ENCODE measurements at places on chromosomes 5 and 9. TPM values are rescaled to one million over a fixed set of nuclear protein-coding genes. Genes with fewer than 3 reads are reported as not detected.

GRCh38 chr9:112012026-112012902 is 115.7 kb downstream of the UGCG start:
- DNase-seq, result no peak

The GKAP1 gene
- total RNA-seq, result 2.3 TPM

DNA sequence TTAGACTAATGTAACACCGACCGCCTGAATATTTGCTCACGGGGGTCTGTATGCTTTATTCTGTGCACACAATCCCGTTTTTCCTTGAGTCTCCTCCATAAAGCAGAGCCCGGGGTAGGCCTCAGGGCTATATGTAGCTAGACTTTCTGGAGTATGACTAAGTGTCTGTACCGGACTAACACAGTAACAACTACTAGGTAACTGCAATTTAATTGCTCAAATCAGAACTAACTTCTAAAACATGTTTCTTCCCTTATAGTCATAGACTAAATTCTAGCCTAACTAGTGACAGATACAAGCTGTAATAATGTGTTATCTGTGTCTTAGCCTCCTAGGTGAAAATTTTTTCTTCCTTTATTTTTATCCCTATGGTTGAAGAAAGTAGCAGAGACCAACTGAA is 2.1 kb downstream of the REEP5 start:
- no peak for DNase-seq

The SNCAIP gene
- not detected for total RNA-seq

DNA sequence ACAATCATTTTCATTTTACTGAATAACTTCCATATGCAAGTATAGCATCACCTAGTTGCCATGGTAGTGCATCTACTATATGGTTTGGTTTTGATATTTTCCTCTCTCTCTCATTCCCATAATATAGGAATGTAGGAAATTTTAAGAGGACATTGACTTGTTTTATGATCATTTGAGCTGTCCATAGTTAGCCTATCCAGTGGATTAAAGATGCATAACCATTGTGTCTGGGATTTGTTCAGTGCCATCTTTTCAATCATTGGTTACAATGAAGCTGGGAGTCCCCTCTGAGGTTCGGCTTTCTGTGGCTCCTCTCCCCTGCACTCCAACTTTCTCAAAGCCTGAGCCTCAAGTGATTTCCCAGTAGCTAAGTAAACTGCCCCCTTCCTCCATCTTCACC is 458.5 kb downstream of the RAB3C start:
- DNase-seq, result no peak

DNA sequence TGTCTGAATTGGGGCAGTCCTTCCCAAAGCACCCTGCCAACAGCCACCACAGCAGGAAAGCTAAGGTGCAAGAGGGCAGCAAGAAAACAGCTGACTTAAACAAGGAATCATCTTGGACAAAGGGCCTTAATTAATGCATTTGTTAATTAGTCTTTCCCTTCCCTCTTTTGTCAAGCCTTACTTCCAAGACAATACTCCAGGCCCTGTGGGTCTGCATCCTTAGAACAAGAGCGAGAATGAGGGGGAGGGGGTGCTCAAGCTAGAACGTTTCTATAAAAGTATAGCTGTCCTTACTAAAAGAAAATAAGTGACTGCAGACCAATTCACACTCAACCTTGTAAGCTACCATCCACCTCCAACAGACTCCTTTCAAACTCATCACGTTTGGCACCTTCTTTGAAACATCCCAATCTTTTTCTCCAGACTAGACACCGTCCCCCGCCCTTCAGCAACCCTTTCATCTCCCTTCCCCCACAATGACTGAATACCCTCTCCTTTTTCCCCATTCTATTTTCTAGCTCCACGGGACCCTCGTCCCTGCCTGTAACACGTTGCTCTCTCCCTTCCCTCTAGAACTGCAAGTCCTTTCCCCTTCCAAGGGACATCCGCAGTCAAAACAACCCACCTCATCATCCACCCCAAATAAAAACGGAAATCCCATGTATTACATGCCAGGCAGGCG is 85.7 kb upstream of the RNF38 start:
- DNase-seq, result peak; percentile 60

The ABCA2 gene
- 25.0 TPM for total RNA-seq

The RNF44 gene
- total RNA-seq, result 74.0 TPM

GRCh38 chr9:14418301-14418940 is 104.5 kb upstream of the NFIB start:
- no peak for DNase-seq

DNA sequence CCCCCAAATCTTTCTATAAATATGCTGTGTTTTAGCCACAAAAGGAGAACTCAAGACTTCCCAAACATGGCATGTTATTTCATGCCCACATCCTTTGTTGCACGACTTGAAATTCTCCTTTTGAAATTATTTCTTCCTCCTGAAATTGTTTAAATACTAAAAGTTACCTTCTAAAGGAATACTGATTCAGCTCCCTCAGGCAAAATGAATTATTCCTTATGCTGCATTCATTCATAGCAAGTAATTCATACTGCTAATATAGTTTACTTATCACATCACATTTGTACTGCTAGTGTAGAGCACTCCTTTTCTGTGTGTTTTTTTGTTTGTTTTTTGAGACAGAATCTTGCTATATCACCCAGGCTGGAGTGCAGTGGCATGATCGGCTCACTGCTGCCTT is 45.7 kb downstream of the BHMT start:
- DNase-seq, result no peak

GRCh38 chr9:111161015-111161415 is 122.7 kb upstream of the LPAR1 start:
- no peak for DNase-seq

- DNase-seq, result no peak
These were observed 7.5 kb downstream of the NDST1 start for GRCh38 chr5:150515446-150515845.

The GPR150 gene
- total RNA-seq, result 0.56 TPM

GRCh38 chr5:6488021-6488420 is 39.4 kb downstream of the UBE2QL1 start:
- no peak for DNase-seq

- no peak for DNase-seq
These were observed 210.8 kb upstream of the ELL2 start for GRCh38 chr5:96172436-96172835.

DNA sequence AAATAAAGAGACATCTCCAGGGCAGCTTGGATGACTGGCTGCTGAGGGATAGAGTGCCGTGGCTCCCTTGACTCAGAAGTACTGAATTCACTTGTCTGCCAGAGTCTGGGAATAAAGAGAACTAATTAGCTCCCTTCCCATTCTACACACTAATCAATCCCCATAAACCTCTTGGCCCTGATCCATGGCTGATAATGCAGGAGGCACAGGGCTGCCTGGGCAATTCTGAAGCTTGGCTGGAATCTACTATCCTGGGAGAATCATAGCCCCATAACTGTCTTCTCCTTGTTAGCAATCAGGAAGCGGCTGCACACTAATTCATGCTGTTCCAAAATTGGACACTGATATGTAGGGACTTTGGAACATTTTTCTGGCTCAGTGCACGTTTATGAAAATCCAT is 197.7 kb downstream of the PTTG1 start:
- DNase-seq, result no peak

DNA sequence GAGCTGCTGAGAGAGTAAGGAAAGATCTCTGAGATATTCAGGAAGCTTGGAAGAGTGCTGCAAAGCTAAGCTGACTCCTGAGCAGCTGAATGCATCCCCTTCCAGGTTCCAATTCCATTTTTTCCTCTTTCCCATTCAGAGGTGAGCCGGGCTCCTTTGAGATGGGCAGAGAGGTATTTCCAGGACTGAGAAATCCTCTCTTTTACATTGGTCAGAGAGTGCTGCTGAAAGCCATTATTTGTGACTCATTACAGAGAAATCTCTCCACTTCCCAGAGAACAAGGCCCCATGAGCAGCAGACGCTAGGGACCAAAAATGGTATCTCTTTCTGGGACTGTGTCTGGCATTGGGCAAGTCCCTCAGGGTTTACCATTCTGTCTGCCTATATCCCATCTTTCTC is 3.7 kb downstream of the MCTP1 start:
- no peak for DNase-seq

DNA sequence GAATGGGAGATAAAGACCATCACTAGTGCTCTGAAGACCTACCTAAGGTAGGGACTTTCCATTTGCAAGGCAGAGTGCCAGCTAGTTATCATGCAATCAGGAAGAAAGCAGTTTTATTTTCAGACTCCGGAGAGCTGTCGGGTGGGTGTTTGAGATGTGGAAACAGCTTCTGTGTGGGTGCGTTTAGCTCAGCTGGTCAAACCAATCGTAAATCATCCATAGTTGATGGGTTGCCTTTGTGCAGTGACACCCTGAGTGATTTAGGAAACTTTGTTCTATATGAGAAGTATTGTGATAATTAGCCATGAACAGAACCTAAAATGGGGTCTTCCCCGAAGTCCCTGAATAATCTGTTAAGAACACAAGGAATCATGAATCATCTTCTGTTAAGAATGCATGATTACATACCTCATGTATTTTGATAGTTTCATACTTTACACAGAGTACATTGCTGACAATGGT is 284.3 kb downstream of the ARHGAP26 start:
- peak; percentile 76 for DNase-seq

The SEMA5A gene
- not detected for total RNA-seq

DNA sequence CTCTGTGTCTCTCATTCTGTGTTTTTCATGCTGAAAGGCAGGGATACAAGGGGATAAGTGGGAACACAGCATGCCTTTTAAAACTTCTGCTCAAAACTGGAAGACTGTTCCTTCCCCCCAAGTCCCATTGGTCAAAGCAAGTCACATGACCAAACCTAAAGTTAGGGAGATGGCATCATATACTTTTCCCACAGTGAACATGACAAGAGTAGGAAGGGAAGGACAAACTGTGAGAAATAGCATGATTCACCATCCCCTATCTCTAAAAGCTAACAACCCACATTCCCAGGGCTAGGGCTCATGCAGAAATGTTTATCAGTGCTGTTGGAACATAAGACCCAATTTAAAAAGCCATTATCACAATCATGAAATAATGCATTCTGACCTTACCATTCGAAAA is 24.2 kb upstream of the SHISAL2B start:
- DNase-seq, result no peak

DNA sequence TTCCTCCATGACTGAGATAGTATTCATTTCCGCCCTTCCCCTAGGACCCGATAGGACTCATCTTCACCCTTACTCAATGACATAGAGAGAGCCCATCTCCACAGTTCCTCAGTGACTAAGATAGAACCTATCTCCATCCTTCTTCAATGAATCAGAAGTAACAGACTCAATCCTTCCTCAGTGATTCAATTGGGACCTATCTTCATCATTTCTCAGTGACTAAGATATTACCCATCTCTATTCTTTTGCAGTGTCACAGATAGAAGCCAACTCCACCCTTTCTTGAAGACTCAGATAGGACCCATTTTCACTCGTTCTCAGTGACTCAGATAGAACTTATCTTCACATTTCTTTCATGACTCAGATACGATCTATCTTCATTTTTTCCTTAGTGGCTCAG is 164.6 kb downstream of the FBXO4 start:
- DNase-seq, result no peak

GRCh38 chr5:96870094-96871026 is 5.9 kb upstream of the ERAP2 start:
- DNase-seq, result no peak

The PCDHGA11 gene
- 0.31 TPM for total RNA-seq

The ANKRD55 gene
- total RNA-seq, result 1.0 TPM

DNA sequence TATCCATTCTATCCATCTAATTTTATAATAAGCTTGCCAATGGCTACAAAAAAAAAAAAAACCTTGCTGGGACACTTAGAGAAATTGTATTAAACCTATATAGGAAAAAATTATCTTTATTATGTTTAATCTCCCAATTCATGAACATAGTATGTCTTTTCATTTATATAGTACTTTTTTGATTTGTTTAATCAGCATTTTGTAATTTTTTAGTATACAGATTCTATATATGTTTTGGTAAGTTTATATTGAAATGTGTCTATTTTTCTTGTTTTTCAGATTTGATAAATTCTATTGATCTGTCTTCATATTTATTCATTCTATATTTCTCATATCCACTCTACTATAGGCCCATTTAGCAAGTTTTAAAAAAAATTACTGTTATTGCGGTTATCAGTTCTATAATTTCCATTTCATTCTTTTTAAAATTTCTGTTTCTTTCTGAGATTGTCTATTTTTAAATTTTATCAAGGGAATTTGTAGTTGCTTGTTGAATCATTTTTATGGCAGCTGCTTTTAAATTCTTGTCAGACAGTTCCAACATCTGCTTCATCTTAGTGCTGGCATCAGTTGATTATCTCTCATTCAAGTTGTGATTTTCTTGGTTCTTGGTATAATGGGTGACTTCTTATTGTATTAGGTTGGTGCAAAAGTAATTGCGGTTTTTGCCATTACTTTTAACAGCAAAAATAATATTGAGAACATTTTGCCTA is 170.1 kb upstream of the S1PR3 start:
- no peak for DNase-seq

The CBY3 gene
- total RNA-seq, result 0.63 TPM

The FOXE1 gene
- not detected for total RNA-seq

DNA sequence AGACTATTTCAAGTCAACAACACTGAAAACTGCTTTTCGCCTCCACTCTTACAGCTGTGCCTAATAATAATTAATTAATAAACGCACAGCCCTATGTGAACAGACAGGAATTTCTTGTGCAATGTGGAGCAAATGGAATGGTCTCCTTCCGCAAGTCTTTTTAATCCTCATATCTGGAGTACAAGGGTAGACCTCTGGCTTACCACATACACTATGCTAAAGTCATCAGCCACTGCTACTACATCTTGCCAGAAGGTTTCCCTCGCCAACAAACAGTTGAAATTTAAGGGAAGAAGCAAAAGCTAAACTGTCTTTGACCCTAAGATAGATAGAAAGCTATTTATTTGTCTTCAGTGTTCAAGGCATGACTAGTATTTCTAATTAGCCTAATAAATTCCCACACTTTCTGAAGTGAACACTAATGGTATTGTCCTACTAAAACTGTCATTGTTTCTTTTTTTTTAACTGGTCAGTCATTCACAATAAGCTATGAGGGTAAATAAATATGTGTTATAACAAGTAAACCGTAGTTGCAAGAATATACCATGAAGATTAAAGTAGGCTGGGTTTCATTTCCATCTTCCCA is 63.9 kb downstream of the GOLPH3 start:
- DNase-seq, result no peak

DNA sequence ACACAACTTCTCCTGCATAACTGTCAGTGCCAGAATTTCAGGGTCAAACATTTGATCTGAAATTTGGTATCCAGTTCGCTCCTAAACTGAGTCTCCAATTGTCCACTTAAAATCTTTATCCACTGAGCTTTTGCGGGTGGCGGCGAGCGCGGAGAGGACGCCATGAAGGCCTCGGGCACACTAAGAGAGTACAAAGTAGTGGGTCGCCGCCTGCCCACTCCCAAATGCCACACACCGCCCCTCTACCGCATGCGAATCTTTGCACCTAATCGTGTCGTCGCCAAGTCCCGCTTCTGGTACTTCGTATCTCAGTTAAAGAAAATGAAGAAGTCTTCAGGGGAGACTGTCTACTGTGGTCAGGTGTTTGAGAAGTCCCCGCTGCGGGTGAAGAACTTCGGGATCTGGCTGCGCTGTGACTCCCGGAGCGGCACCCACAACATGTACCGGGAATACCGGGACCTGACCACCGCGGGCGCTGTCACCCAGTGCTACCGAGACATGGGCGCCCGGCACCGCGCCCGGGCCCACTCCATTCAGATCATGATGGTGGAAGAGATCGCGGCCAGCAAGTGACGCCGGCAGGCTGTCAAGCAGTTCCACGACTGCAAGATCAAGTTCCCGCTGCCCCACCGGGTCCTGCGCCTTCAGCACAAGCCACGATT is 913.7 kb upstream of the DMAC1 start:
- no peak for DNase-seq

GRCh38 chr5:81326554-81326953 is 25.2 kb downstream of the ZCCHC9 start:
- DNase-seq, result no peak

The LRRC19 gene
- total RNA-seq, result not detected
